ENCODE measurements at places on chromosomes 7 and 10. TPM values are rescaled to one million over a fixed set of nuclear protein-coding genes. Genes with fewer than 3 reads are reported as not detected.

The TAS2R40 gene
- total RNA-seq = not detected

The TMEM270 gene
- total RNA-seq = not detected

The CUTC gene
- 28.6 TPM for total RNA-seq

The PDE6C gene
- total RNA-seq = not detected

The PHYH gene
- total RNA-seq = 44.1 TPM

The ZEB1 gene
- total RNA-seq = 89.1 TPM

The DNAH11 gene
- 0.26 TPM for total RNA-seq

The IL2RA gene
- 2.4 TPM for total RNA-seq

The OR2A12 gene
- total RNA-seq = not detected

The CDHR1 gene
- 0.35 TPM for total RNA-seq

The DNAJC12 gene
- total RNA-seq = 1.0 TPM

All from mesenteric fat pad (tissue), 1 donor.